Cardiac muscle cell (in vitro differentiated cells and primary cell): ENCODE measurements at places on chromosomes 7 and 10.

- no peaks in the 10 kb centered on the region for H3K4me1 ChIP-seq
- no peaks in the 10 kb centered on the region for H3K27me3 ChIP-seq
- H3K36me3 ChIP-seq, result no peaks in the 10 kb centered on the region
These were observed 22.8 kb downstream of the ARL5B start for GRCh38 chr10:18681971-18682411.

DNA sequence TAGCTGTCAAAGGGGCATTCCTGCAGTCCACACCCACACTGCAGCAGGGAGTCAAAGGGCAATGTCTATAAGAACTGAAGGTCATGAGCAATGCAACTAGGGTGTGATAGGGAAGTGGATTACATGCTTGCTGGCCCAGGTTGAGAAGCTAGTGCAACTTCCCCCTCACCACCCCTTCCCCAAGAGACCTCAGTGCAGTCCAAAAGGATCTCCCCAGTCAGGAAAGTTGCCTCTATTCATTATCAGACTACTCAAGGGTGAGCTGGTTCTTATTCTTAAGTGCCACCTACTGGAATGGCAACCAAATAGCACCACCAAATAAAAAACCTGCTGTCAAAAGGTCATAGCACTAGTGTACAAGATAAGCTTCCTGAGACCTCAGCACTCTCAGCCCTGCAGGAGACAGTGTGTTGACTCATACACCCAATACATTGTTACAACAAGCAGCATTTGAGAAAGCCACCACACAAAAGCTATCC is 28.2 kb downstream of the MTERF1 start:
- H3K27ac ChIP-seq, result no peak overlapping the region
- H3K36me3 ChIP-seq, result no peaks in the 10 kb centered on the region
- no peak overlapping the region for H3K4me3 ChIP-seq
- H3K4me1 ChIP-seq, result no peaks in the 10 kb centered on the region
- no peaks in the 10 kb centered on the region for H3K27me3 ChIP-seq

DNA sequence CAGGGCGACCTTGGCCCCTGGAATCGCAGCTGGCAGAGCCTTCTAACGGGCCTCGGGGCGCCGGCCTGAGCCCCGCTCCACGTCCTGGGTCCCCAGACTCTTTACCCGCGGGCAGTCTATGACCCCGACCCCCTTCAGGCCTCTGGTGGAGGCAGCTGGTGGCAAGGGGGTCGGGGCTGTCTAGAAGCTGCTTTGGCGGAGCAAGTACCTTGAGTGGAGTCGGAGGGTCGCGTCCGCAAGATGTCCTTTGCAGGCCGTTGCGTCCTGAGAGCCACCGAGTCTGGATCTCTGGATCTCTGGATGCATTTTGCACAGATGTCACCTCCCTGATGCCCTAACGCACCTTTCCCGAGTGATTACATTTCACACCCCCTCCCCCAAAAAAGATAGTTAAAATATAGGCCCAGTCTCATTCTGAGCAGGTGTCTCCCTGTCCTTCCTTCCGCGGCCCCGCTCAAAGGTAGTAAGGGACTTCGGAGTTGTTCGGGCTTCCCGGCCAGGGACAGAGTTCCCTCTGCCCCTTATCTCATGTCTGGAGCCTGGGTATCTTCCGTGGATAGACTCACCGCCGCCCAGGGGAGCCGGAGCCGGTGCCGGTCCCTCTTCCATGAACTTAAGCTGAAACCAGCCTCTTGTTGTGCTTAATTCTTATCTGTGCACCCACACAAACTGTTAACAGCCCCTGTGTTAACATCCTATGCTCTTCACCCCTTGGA is 457 bp downstream of the ACADSB start:
- peaks cover 13% of the 10 kb centered on the region for H3K4me1 ChIP-seq
- peak overlapping the region; percentile 88 for H3K4me3 ChIP-seq
- H3K36me3 ChIP-seq, result no peaks in the 10 kb centered on the region
- peak; percentile 43 for DNase-seq
- no peaks in the 10 kb centered on the region for H3K27me3 ChIP-seq

- no peak for DNase-seq
- H3K27ac ChIP-seq, result no peak overlapping the region
- no peaks in the 10 kb centered on the region for H3K27me3 ChIP-seq
- H3K4me1 ChIP-seq, result no peaks in the 10 kb centered on the region
- H3K4me3 ChIP-seq, result no peak overlapping the region
These were observed 10.8 kb upstream of the CLDN4 start for GRCh38 chr7:73820013-73820412.

DNA sequence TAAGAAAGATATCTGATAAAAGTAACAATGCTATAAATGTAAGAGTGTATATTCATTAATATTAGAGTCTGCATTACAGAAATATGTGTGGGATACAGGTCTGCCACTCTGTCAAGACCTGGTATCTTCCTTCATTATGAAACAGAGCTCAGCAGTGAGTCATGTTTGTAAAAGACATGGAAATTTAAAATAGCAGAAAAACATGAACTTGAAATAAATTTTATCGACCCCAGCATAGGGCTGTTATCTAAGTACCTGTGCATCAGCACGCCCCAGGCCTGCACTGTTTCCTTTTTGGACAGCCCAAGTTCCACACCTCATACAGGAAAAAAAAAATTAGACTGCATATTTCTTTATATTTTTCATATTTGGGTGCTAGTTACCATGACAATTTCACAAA is 58.0 kb upstream of the ZPBP start:
- H3K27me3 ChIP-seq, result no peaks in the 10 kb centered on the region
- no peak for DNase-seq
- H3K4me3 ChIP-seq, result no peak overlapping the region

DNA sequence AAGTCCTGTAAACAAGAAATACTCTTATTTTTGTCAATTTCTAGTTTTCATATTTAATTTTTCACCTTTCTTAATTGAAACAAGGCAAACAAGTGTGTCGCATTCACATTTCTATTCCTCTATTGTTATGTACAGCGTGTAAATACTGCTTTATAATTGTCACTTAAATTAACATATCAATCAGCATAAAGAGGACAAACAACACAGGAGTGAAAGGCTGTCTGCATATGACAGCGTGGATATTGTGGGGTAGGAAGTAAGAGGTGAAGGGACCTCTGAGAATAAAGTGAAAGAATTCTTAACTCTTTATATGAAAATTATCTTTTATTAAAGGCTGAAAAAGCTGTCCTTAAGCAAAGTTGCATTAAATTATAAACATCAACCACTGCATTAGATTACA is 797.9 kb upstream of the COBL start:
- no peak overlapping the region for H3K4me3 ChIP-seq
- H3K27me3 ChIP-seq, result no peaks in the 10 kb centered on the region
- H3K36me3 ChIP-seq, result no peaks in the 10 kb centered on the region
- H3K27ac ChIP-seq, result no peak overlapping the region
- DNase-seq, result no peak

GRCh38 chr10:32378363-32379317 is 31.7 kb upstream of the EPC1 start:
- H3K36me3 ChIP-seq, result no peaks in the 10 kb centered on the region
- peak overlapping the region; percentile 87 for H3K27ac ChIP-seq
